Lung (tissue), 17 donors: ENCODE measurements at places on chromosomes 12 and 14. TPM values are rescaled to one million over a fixed set of nuclear protein-coding genes. Genes with fewer than 3 reads are reported as not detected.

- H3K27ac ChIP-seq = peak overlapping the region; percentile 64
- no peaks in the 10 kb centered on the region for H3K36me3 ChIP-seq
- no peak overlapping the region for H3K4me3 ChIP-seq
- no peak for DNase-seq
- H3K27me3 ChIP-seq = no peaks in the 10 kb centered on the region
Measured at GRCh38 chr14:93056840-93057585, 58.7 kb downstream of the ITPK1 start.

AKAP6 gene
- 1.6 TPM for polyA plus RNA-seq

LRCOL1 gene
- 1.3 TPM for polyA plus RNA-seq

DNA sequence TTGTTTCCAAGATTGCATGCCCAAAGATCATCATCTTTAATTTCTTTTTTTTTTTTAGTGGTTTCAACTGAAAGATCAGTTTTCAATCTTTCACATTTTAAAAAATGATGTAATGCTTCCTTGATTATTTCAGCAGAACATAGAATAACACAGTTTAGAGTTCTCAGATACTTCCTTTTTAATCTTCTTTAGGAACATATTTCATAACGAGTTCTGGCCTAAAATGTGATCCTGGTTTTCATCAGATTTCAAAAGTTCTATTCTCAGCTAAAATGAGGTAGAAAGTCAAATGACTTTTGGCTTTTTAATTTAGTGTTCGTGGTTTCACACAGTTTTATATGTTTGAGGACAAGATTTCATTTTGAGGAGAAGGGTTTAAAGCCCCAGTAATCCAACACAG lies 40.0 kb upstream of the NR1H4 start:
- no peak overlapping the region for H3K27ac ChIP-seq
- DNase-seq = no peak
- no peaks in the 10 kb centered on the region for H3K27me3 ChIP-seq
- no peak overlapping the region for H3K4me3 ChIP-seq
- H3K4me1 ChIP-seq = no peaks in the 10 kb centered on the region

ASPG gene
- 1.8 TPM for polyA plus RNA-seq

GPR65 gene
- 8.1 TPM for polyA plus RNA-seq

SERPINA3 gene
- 446 TPM for polyA plus RNA-seq

STXBP6 gene
- 10.1 TPM for polyA plus RNA-seq

PIWIL1 gene
- polyA plus RNA-seq = not detected

GRCh38 chr12:33825986-33826602 lies 196.2 kb upstream of the ALG10 start:
- H3K4me1 ChIP-seq = no peaks in the 10 kb centered on the region
- H3K27me3 ChIP-seq = no peaks in the 10 kb centered on the region
- DNase-seq = no peak
- H3K36me3 ChIP-seq = no peaks in the 10 kb centered on the region
- H3K4me3 ChIP-seq = no peak overlapping the region

GRCh38 chr12:907413-908185 lies 41.9 kb downstream of the RAD52 start:
- DNase-seq = no peak
- H3K4me3 ChIP-seq = no peak overlapping the region
- H3K27me3 ChIP-seq = no peaks in the 10 kb centered on the region
- peaks cover 52% of the 10 kb centered on the region for H3K36me3 ChIP-seq

- no peak overlapping the region for H3K4me3 ChIP-seq
- H3K27me3 ChIP-seq = peaks cover 3% of the 10 kb centered on the region
- H3K36me3 ChIP-seq = no peaks in the 10 kb centered on the region
- no peaks in the 10 kb centered on the region for H3K4me1 ChIP-seq
Measured at GRCh38 chr12:65275627-65276026, 2.9 kb upstream of the MSRB3 start.

GRCh38 chr14:61227884-61228591 lies 53.1 kb downstream of the TMEM30B start:
- peaks cover 3% of the 10 kb centered on the region for H3K4me1 ChIP-seq
- H3K27ac ChIP-seq = no peak overlapping the region
- H3K36me3 ChIP-seq = no peaks in the 10 kb centered on the region
- no peak overlapping the region for H3K4me3 ChIP-seq
- no peaks in the 10 kb centered on the region for H3K27me3 ChIP-seq

DNA sequence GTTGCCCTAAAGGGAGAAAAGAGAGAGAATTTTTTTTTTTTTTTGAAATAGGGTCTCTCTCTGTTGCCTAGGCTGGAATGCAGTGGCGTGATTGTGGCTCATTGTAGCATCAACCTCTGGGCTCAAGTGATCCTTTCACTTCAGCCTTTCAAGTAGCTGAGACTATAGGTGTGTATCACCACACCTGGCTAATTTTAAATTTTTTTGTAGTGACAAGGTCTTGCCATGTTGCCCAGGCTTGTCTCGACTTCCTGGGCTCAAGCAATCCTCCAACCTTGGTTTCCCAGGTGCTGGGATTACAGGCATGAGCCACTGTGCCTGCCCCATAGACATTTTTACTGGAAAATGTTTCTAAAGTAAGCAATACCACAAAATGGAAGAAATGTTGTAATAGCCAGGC lies 36.8 kb downstream of the YARS2 start:
- H3K27me3 ChIP-seq = no peaks in the 10 kb centered on the region
- H3K4me3 ChIP-seq = no peak overlapping the region
- H3K36me3 ChIP-seq = peaks cover 11% of the 10 kb centered on the region
- no peak for DNase-seq
- no peaks in the 10 kb centered on the region for H3K4me1 ChIP-seq
- H3K27ac ChIP-seq = no peak overlapping the region

ATP6V1D gene
- polyA plus RNA-seq = 62.3 TPM

LRRC10 gene
- polyA plus RNA-seq = not detected

IAPP gene
- polyA plus RNA-seq = not detected

- peak overlapping the region; percentile 95 for H3K4me3 ChIP-seq
- peaks cover 16% of the 10 kb centered on the region for H3K4me1 ChIP-seq
- no peaks in the 10 kb centered on the region for H3K36me3 ChIP-seq
Measured at GRCh38 chr12:110581931-110582275, 1.2 kb downstream of the PPTC7 start.

DNA sequence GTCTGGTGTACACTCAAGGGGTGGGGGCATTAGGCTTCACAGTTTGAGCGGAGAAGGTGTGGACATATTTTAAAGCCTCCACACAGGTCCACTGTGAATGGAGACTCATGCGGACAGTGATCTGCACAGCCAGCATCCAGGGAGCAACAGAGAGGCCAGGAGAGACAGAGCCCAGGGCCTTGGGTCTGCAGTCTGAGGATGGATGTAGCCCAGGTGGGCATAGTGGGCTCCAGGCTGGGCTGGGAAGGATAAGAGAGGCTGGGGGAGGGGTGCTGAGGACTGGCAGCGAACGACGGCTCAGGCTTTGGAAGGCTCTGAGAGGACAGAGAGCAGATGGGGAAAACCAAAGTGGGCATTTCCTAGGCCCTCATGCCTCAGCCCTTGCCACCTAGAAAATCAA lies 128.8 kb downstream of the PAPOLA start:
- no peak overlapping the region for H3K4me3 ChIP-seq
- H3K27ac ChIP-seq = no peak overlapping the region
- no peak for DNase-seq
- no peaks in the 10 kb centered on the region for H3K27me3 ChIP-seq
- H3K4me1 ChIP-seq = no peaks in the 10 kb centered on the region

- no peak for DNase-seq
- peaks cover 45% of the 10 kb centered on the region for H3K36me3 ChIP-seq
- no peak overlapping the region for H3K27ac ChIP-seq
- no peaks in the 10 kb centered on the region for H3K27me3 ChIP-seq
- H3K4me1 ChIP-seq = no peaks in the 10 kb centered on the region
- H3K4me3 ChIP-seq = no peak overlapping the region
Measured at GRCh38 chr12:57496822-57497221, 9.0 kb downstream of the MARS1 start.

DNA sequence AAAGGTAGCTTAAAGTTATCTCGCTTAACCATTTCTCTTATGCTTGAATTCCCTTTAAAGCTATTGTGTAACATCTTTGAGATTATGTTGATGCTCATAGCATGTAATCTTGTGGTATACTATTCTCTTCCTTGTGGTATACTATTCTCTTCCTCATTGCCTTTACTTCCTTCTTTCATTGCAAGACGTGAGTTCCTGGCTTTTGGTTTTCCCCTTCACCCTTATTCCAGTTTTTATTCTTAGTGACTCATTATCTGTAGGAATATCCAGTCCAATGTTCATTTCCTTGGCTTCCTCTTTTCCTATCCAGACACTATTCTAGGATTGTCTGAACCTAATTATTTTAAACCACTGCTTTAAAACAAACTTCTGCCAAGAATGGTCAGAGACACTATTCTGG lies 564.0 kb downstream of the CCER1 start:
- DNase-seq = no peak
- no peaks in the 10 kb centered on the region for H3K27me3 ChIP-seq
- no peaks in the 10 kb centered on the region for H3K36me3 ChIP-seq
- no peak overlapping the region for H3K4me3 ChIP-seq
- H3K27ac ChIP-seq = no peak overlapping the region

PAX9 gene
- polyA plus RNA-seq = 1.8 TPM

DNA sequence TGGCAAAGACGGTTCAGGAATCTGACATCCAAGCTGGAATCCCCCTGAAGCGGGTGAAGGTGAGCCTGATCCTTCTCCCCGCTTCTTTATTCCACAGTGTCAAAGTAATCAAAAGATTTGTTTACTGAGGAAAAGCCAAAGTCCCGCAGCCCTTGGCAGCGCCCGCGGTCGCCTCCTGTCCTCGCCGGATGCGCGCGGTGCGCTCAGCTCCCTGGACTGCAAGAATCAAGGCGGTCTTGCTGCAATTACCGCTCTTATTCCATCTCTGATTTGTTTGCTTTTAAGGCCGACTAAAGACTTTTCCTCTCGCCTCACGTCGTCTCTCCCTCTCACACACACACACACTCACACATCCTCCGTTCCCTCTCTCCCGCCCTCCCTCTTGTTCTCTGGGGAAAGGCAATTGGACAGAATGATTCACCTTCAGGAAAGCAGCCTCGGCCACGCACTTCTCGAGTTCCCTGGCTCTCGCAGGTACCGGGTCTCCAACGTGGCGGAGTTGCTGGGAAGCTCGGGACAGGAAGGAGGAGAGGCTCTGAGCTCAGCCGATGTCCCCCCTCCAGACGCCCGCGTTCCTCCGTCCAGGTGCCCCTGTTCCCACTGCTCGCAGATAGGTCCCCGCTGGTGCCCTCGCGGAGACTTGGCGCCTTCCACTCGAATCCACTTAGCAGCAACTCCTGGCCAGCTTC lies 68.6 kb upstream of the USP15 start:
- H3K27ac ChIP-seq = no peak overlapping the region
- no peak overlapping the region for H3K4me3 ChIP-seq
- H3K36me3 ChIP-seq = no peaks in the 10 kb centered on the region

C1S gene
- 252 TPM for polyA plus RNA-seq

GRCh38 chr12:123895451-123895850 lies 77.2 kb downstream of the CCDC92 start:
- no peak overlapping the region for H3K27ac ChIP-seq
- no peaks in the 10 kb centered on the region for H3K36me3 ChIP-seq
- no peaks in the 10 kb centered on the region for H3K4me1 ChIP-seq
- H3K4me3 ChIP-seq = no peak overlapping the region
- no peaks in the 10 kb centered on the region for H3K27me3 ChIP-seq
- DNase-seq = peak; percentile 83
